ENCODE measurements at places on chromosomes 16 and 17. TPM values are rescaled to one million over a fixed set of nuclear protein-coding genes. Genes with fewer than 3 reads are reported as not detected.

DNA sequence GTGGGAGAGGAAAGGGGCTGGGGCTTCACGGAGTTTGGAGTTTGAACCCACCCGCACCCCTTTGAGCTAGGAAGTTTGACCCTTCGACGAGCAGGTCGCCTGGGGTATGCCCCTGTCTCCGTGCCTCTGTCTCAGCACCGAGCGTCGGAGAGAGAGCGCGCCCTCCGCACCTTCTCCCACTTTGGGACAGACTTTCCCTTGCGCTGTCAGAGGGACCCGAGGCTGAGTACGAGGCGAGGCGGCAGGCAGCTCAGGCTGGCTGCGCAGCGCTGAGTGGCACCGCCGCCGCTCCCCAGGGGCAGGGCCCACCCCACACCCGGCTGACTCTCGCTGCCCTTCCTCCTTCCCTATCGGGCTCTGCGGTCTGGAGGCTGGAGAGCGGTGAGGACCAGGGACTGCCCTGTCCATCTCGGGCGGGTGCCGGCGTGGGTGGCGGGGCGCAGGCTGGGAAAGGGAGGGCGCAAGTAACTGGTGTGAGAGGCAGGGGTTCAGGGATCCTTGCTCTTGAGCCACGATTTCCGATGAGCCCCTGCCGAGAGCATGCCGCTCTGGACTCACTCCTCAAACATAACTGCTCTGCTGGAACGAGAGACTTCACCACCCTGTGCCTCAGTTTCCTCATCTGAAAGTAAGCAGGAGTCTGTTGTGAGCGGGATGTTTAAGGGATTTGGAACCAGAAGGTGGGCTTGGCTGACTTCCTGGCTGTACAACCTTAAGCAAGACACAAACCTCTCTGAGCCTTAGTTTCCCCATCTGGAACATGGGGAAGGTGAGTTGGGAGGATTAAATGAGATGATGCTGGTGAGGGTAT is 981 bp downstream of the BEAN1 start:
- DNase-seq = no peak

DNA sequence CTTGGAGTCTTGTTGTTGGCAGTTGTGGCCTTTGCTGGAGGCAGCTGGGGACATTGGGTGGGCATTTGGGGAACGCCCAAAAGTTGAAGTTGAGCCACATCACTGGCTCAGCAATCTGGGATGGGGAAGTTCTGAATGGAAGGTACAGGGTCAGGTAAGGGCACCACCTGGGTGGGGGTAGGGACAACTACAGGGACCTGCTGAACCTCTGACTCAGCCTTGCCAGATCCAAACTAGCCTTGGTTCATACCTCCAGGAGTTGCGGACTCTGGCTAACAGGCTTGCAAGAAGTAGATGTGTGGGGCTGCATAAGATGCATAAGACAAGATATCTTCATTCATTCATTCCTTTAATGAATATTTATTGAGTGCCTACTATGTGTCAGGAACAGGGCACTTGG is 16.0 kb downstream of the FMNL1 start:
- DNase-seq = no peak

DNA sequence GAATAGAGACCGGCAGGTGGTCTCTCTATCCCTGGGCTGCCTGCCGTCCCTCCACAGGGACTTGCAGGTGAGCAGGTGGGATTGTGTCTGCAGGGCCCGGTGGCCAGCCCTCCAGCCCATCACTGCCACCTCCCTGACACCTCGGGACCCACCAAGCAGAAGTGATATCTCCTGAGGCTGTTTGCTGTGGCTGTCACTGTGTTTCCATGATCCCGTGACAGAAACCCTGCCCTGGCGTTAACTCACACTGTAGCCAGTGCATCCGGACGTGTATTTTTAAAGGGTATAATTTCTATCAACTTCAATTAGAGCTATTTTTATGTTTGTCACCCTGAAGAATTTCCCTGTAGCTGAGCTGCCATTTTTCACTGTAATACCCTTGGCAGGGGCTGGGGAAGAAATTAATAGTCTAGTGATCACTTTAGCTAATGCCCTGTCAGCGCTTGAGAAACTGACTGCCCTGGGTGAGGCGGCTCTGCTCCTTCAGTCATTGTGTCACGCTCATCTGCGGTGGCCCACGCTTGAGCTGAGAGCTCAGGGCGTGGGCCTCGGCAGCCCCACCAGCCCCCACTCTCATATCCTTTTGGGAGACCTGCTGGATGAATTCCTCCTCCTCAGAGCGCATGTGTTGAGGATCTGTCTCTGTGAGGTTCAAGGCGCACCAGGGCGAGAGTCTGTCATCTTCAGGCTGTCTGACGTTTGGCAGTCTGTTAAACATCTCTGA is 229.9 kb upstream of the CIBAR2 start:
- no peak for DNase-seq

GRCh38 chr17:83192161-83192788 is 112.9 kb downstream of the METRNL start:
- DNase-seq = no peak

- DNase-seq = no peak
Measured at GRCh38 chr16:84680165-84680842, 19.5 kb upstream of the USP10 start.

Gene SPPL2C
- polyA plus RNA-seq = not detected

Measured in left renal cortex interstitium (tissue), 4 donors.